ENCODE measurements at places on chromosomes 3 and 15.
A peak's percentile ranks its signal among the peaks of the same experiment; 100 is the strongest.

DNA sequence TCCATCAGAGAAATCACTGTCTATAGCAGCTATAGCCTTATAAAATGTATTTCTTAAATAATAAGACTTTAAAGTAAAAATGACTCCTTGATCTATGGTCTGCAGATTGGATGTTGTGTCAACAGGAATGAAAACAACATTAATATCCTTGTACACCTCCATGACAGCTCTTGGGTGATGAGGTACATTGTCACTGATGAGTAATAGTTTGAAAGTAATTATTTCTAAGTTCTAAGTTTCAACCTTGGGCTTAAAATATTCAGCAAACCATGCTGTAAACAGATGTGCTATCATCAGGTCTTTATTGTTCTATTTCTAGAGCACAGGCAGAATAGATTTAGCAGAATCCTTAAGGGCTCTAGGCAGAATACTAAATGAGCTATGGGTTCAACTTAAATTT is 568.2 kb upstream of the BCHE start:
- DNase-seq, result no peak

- no peak for DNase-seq
These were observed 40.0 kb upstream of the ATP10A start for GRCh38 chr15:25903024-25903581.

DNA sequence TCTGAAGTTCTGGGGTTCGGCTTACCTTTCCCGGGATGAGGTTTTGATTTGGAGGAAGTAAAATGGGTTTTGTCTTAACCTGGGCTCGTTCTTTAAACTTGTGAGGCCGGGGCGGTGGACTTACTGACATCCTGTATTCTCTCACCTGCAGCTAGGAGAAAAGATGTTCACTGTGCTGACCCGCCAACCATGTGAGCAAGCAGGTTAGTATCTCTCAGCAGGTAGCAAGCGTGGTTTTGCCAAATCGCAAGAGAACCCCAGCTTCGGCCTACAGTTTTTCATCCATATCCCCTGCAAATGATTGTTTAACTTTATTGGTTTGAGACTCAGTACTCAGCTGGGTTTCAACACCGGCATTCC is 891 bp downstream of the ENTPD3 start:
- no peak for DNase-seq

DNA sequence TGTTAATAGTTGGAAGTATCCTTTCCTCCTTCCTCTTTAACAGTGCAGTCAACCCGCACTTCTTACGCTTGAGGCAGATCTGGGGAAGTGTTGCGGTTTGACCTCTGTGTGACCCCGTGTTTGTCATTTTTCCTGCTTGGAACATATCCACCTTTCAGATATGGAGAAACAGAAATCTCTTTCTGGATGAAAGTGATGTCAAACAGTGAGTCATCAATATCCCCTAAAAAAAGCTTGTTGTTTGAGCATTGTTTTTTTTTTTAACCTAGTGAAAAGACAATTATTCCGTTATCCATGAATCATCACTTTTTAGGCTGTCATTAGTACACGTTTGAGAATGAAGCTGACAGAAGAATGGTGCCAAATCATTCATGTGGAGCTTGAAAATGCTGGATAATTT is 293.7 kb downstream of the ARPP21 start:
- DNase-seq, result no peak

DNA sequence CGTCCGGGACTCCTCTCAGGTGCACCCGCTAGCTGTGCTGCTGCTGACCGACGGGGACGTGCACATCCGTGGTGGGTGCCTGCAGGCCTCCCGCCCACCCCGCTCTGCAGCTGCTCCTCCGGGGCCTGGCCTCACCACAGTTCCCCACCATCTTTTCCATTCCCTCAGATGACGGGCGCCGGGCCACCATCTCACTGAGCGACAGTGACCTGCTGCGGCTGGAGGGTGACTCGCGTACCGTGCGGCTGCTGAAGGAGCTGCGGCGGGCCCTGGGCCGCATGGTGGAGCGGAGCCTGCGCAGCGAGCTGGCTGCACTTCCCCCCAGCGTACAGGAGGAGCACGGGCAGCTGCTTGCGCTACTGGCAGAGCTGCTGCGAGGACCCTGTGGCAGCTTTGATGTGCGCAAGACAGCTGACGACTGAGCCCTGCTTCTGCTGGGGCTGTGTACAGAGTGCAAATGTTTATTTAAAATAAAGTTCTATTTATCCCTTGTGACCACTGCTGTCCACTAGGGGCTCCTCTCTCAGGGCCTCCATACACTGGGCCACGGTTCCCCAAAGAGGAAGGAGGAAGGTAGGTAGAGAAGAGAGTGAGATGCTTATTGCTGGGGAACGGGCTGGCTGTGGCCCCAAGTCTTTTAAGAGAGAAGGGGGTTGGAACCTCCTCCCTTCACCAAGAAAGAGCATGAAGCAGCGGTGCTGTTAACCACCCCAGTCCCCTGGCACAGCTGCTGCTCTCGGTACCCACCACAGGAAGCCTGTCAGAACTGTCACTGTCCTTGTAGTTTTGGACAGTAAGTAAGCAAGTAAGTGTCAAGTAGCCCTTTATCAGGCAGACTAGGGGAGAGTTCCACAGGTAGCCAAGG is 47.0 kb downstream of the DHX30 start:
- DNase-seq, result peak; percentile 41

Measured in neural progenitor cell (in vitro differentiated cells).